ENCODE measurements at places on chromosomes 2 and 18. TPM values are rescaled to one million over a fixed set of nuclear protein-coding genes. Genes with fewer than 3 reads are reported as not detected.
A peak's percentile ranks its signal among the peaks of the same experiment; 100 is the strongest.

The LHCGR gene
- not detected for total RNA-seq

GRCh38 chr2:138564586-138565229, 63.1 kb downstream of the SPOPL start:
- no peak for DNase-seq

GRCh38 chr2:106272216-106272807, 78.2 kb upstream of the UXS1 start:
- no peak for DNase-seq

GRCh38 chr2:8238521-8239230, 443.2 kb upstream of the ID2 start:
- no peak for DNase-seq

The MFSD2B gene
- not detected for total RNA-seq

- DNase-seq = peak; percentile 77
Measured at GRCh38 chr2:8534729-8535468, 147.0 kb upstream of the ID2 start.

DNA sequence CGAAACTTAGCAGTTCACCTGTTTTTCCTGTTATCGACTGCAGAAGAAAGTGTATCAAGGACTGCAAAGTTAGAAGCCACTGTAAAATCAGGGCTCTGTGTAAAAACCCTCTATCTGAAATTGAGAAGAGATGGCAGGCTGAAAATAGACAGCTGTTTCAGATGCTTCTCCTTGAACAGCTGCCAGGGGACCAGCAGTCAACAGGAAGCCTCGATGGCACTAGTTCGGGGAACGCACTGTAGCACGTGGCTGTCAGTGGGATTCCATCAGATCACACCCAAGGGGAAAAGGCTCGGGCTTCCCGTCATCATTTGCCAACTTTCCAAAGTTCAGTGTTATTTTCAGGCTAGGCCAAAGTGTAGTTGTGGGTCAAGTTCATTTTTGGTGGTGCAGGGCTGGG, 316.9 kb downstream of the TXNL1 start:
- no peak for DNase-seq
